CD4-positive, alpha-beta memory T cell (primary cell): ENCODE measurements at places on chromosomes 3 and 15. TPM values are rescaled to one million over a fixed set of nuclear protein-coding genes. Genes with fewer than 3 reads are reported as not detected.

- no peaks in the 10 kb centered on the region for H3K36me3 ChIP-seq
- no peak for DNase-seq
- no peak overlapping the region for H3K27ac ChIP-seq
- H3K27me3 ChIP-seq: no peaks in the 10 kb centered on the region
Measured at GRCh38 chr3:181859518-181859917, 147.8 kb downstream of the SOX2 start.

- H3K27me3 ChIP-seq: no peaks in the 10 kb centered on the region
- no peak overlapping the region for H3K27ac ChIP-seq
- H3K4me1 ChIP-seq: no peaks in the 10 kb centered on the region
- H3K4me3 ChIP-seq: no peak overlapping the region
- no peak for DNase-seq
Measured at GRCh38 chr3:97613139-97613538, 151.4 kb upstream of the ARL6 start.

DNA sequence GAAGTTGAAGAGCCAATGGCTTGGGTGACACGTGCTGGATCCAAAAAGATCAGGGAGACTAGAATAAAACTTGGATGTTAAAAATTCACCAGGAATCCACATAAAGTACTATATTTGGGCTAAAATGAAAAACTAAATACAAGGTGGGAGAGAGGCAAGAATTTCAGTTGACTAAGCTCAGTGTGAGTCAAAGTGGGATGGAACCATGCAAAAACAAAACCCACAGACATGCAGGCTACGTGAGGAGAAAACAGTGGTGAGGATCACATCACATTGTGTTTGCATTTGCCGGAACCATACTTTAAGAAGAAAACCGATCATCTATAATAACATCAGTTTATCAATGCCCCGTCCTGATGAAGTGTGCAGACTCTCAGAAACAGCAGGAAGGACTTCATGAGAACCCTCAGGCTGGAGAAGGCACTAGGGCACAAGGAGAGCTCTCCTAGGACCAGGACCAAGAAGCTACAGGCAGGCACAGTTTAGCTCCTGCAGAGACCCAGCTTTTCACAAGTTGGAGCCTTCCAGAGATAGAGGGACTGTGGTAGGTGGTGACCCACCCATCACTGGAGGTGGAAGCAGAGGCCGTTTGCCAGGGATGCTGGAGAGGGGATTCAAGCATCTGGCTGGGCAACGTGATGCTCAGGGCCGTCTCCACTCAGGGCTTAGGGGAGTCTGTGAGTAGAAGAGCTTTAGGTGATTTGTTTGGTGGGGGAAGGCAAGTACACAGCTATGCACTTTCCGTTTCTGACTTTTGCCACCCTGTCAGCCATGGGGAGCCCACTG lies 29.0 kb upstream of the NR2E3 start:
- H3K27me3 ChIP-seq: no peaks in the 10 kb centered on the region
- no peaks in the 10 kb centered on the region for H3K4me1 ChIP-seq
- no peak overlapping the region for H3K4me3 ChIP-seq
- no peaks in the 10 kb centered on the region for H3K36me3 ChIP-seq
- H3K27ac ChIP-seq: no peak overlapping the region

DNA sequence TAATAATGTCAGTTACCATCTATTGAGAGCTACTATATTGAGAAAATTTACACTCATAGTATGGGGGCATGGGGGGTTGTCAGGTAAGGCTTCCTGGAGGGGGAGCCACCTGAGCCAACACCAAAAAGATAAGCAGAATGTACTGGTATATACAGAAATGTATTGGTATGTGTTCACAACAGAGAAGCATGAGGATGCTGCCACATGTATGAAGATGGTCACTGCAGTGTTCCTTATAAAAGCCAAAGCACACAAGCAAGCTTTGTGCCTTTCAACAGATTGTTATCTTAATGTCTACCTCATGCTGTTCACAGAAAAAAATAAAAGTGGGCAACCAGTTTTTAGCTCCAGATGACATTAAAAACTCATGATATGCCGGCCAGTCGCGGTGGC lies 149.0 kb downstream of the MAGI1 start:
- H3K4me3 ChIP-seq: no peak overlapping the region
- no peaks in the 10 kb centered on the region for H3K36me3 ChIP-seq
- no peaks in the 10 kb centered on the region for H3K27me3 ChIP-seq
- no peak for DNase-seq

GRCh38 chr15:76345880-76346668 lies 9.5 kb downstream of the ISL2 start:
- no peak for DNase-seq
- H3K36me3 ChIP-seq: no peaks in the 10 kb centered on the region
- H3K4me3 ChIP-seq: peak overlapping the region; percentile 37
- H3K27me3 ChIP-seq: peaks cover 48% of the 10 kb centered on the region

DNA sequence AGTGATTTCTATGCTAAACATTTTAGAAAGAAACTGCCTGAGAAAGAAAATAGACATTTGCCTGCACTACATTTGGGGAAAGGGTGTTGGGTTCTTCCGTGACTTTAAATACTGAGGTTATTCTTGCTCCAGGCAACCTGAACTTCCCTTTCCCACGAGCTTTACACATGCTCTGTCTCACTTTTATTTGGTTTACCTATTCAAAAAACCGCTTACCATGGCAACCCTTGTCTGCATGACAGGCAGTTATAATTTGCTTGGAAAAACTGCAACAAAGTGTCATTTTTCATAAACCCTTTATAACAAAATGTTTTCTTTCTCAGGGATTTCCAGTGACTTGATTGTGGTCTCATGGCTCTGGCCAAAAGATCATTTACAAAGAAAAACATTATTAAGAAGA lies 416.3 kb upstream of the MEIS2 start:
- H3K36me3 ChIP-seq: no peaks in the 10 kb centered on the region
- no peaks in the 10 kb centered on the region for H3K4me1 ChIP-seq
- no peaks in the 10 kb centered on the region for H3K27me3 ChIP-seq
- H3K27ac ChIP-seq: no peak overlapping the region

DNA sequence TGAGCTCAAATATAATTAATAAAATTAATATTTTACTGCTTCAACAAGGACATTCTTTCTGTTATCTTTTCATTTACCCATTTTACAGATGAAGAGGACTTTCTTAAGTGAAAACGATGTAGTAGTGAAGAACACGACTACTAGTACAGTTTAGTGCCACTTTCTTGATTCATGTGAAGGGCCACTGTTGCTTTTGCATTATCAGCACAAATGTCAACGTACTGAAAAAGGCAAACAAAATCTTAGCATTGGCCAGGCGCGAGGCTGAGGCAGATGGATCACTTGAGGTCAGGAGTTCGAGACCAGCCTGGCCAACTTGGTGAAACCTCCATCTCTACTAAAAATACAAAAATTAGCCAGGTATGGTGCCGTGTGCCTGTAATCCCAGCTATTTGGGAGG lies 9.5 kb downstream of the PPP1R14D start:
- H3K27me3 ChIP-seq: no peaks in the 10 kb centered on the region
- H3K4me3 ChIP-seq: no peak overlapping the region
- no peaks in the 10 kb centered on the region for H3K36me3 ChIP-seq
- H3K27ac ChIP-seq: no peak overlapping the region
- DNase-seq: no peak

DNA sequence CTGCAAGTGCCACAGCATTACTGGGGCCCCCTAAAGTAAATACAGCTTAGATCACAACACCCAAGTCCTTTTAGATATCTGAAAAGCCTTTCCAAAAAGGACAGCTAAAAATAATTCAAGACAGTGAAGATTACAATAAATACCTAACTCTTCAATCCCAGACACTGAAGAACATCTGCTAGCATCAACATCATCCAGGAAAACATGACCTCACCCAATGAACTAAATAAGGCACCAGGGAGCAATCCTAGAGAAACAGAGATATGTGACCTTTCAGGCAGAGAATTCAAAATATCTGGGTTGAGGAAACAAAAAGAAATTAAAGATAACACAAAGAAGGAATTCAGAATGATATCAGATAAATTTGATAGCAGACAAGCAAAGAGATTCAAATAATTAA lies 71.7 kb upstream of the TTC14 start:
- no peaks in the 10 kb centered on the region for H3K4me1 ChIP-seq
- H3K36me3 ChIP-seq: no peaks in the 10 kb centered on the region
- H3K27me3 ChIP-seq: no peaks in the 10 kb centered on the region
- DNase-seq: no peak
- H3K4me3 ChIP-seq: no peak overlapping the region

Gene GP5
- 1.9 TPM for polyA plus RNA-seq

Gene ULK3
- 33.6 TPM for polyA plus RNA-seq

Gene SATB1
- 109 TPM for polyA plus RNA-seq
